ENCODE measurements at places on chromosomes 4 and X.

GRCh38 chr4:27272217-27272616 is 411.6 kb downstream of the STIM2 start:
- no peak for DNase-seq

DNA sequence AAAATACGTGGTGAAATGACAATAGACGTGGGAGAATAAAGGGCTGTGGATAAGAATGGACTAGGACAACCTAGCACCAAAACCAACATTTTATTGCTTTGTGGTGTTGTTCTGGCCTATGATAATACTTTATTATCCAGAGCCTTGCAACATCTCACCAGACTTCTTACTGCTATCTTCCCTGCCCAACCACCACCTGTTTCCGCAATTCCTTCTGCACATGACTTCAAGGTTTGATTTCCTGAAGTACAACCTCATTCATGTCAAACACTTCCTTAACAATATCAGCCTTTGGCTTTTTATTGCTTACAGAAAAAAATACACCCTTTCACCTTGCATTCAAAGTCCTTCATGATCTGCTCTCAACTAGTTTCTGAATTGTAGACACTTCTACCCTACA is 84.8 kb downstream of the RTL3 start:
- no peak for DNase-seq

DNA sequence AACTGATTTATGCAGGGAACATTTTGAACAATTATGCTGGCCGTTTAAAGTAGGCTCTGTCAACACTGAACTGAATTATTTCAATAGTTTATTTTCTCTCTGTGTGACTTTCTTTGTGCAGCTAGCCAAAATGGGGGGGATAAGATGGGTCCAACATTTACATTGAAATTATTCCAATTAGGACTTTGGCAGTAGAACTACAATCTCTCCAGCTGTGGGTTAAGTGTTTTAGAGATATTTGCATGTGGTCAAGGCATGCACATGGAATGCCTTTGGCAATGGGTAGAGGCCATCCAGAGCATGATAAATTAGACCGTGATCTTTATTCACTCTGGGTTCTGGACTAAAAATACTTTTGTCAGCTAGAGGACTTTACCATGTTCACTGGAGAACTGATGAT is 107.9 kb upstream of the ELOVL6 start:
- DNase-seq: no peak

DNA sequence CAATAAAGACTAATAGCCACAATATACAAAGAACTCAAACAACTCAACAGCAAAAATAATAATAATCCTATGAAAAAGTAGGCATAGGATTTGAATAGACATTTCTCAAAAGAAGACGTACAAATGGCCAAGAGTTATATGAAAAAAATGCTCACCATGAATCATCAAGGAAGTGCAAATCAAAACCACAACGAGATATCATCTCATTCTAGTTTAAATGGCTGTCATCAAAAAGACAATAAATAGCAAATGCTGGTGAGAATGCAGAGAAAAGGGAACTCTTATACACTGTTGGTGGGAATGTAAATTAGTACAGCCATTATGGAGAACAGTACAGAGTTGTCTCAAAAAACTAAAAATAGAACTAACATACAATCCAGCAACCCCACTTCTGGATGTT is 18.8 kb downstream of the TLR6 start:
- no peak for DNase-seq

- no peak for DNase-seq
These were observed 756.8 kb downstream of the RAPGEF2 start for GRCh38 chr4:159859656-159860148.

DNA sequence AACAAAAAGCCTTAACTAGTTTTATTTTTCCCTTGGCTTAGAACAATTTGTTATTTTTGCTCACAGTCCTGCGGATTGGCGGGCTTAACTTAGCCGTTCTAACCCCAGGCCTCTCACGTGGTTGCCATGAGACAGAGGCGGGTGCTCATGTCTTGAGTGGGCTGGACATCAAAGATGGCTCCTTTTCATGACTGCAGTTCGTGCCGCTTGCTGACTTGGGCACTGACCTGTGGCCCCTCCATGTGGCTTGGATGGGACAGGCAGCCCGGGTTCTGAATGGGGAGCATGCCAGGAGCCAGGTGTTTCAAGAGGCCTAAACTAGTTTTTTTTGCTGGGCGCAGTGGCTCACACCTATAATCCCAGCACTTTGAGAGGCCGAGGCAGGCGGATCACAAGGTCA is 40.7 kb downstream of the CDS1 start:
- DNase-seq: no peak

DNA sequence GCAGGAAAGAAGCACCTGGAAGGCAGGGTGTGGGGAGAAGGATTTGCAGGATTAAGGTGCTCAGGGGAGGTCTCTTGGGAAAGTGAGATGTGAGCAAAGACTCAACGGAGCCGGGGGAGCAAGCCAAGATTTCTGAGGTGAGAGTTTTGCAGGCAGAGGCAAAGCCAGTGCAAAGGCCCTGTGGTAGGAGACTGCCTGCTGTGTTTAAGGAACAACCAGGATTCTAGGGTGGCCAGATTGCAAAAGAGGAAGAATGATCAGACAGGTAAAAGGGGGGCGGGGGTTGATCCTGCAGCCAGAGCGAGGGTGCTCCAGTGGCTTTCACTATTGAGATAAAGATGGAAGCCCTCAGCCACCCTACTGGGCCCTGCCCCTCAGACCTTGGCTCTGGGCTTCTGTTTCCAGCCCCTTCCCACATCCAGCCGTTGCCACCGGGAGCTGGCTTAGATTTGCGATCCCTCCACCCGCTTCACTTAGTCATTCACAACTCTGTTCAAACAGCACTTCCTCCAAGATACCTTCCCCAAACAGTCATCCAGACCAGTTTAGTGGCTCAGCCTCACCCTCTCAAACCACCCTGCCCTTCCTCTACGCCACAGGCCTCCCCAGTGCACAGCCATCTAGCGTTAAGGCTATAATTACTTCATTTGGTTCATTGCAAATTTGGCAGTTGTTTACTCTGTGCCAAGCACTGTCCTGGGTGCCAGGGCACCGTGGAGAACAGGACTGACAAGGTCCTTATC is 23.3 kb upstream of the BCOR start:
- DNase-seq: no peak

DNA sequence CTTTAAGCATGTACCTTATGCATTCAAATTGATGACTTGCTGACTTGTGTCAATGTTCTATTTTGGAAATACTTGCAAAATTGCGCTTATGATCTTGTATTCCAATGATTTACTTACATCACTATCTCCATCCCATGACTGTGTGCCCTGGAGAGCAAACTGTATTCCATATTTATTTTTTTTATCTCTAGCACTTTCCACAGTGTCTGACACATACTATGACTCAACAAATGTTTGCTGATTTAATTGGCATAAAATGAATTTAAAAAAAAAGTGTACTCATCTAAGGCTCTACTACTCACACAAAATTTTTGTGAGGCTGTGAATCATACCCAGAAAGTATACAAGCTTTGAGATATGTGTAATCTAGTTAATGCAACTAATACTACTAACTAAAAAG is 1066.8 kb upstream of the ADGRL3 start:
- DNase-seq: no peak

DNA sequence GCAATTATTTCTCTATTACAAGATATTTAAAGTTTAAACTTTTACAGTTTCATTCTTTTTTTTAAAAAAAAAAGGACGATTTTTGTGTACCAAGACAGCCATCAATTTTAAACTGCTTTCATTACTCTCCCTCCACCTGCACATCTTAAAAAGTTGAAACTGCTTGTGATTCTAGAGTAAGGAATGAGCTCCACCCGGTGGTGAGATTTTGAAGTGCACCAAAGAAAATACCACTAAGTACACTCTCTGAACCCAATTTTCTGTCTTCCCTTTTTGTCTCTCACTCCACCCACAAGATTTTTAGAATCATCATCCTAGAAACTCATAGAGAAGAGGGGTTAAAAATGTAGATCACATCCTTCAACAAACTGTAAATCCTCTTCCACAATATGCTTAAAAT is 91.3 kb upstream of the WDR44 start:
- DNase-seq: peak; percentile 38

GRCh38 chr4:183959319-183960045 is 54.4 kb downstream of the STOX2 start:
- DNase-seq: no peak

GRCh38 chrX:34132028-34132427 is at the start of gene FAM47A:
Gene FAM47A, minus strand, starts transcription at chrX:34132314. Its CDS starts 36 bp downstream, at chrX:34132278.
- no peak for DNase-seq

DNA sequence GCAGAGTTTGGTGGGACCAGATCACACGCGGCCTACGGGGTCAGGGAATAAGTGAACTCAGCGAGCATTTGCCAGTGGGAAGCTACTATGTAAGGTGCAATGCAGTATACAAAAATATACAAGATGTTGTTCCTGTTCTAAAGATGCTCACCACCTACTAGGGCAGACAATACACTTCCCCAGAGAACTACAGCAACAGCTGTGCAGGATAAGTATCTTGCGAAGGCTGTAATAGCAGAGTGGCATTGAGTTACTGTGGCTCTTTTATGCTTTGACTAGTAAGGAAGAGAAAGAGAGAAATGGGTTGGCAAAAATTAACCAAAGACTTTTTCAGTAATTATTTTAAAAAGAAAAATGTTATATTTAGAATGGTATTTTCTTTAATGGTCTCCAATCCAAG is 61.2 kb downstream of the CDS1 start:
- DNase-seq: no peak

GRCh38 chr4:37324546-37324945 is 80.0 kb downstream of the NWD2 start:
- no peak for DNase-seq

DNA sequence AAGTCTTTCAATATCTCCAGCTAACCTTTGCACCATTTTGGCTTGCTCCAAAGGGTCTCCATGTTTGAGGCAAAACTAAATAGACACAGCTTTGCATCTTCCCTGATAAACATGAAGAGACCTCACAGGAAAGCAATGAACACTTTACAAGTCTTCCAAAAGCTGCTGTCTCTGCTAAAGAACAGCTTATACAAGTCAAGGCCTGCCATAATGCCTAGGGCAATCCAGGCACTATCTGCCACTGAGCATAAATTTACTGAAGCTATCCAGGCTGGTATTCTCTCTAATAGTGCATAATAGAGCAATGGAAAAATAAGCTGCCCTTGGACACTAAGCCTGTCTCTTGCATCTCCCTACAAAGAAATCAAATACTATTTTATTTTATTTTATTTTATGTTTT is 60.1 kb upstream of the S100G start:
- DNase-seq: no peak
